ENCODE measurements at places on chromosomes 2 and 18. TPM values are rescaled to one million over a fixed set of nuclear protein-coding genes. Genes with fewer than 3 reads are reported as not detected.

Gene ZNF521
- total RNA-seq: not detected

Gene G6PC2
- total RNA-seq: not detected

DNA sequence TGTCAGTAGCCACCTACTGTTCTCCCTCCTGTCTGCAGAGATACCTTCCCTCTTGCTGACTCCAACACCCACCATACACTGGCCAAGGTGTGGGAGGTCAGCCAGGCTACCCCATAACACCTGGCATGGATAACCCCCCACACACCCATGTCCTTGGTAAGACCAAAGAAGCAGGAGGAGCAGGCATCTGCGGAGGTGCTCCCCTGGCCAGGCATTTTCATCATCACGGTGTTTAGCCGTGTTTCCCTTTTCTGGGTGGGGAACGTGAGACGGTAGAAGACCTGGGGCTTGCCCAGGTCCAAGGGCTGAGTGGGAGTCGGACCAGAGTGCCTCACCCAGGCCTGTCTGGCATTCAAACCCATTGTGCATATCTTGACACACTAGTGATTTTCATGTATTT is 150.3 kb downstream of the SMAD7 start:
- DNase-seq: no peak

DNA sequence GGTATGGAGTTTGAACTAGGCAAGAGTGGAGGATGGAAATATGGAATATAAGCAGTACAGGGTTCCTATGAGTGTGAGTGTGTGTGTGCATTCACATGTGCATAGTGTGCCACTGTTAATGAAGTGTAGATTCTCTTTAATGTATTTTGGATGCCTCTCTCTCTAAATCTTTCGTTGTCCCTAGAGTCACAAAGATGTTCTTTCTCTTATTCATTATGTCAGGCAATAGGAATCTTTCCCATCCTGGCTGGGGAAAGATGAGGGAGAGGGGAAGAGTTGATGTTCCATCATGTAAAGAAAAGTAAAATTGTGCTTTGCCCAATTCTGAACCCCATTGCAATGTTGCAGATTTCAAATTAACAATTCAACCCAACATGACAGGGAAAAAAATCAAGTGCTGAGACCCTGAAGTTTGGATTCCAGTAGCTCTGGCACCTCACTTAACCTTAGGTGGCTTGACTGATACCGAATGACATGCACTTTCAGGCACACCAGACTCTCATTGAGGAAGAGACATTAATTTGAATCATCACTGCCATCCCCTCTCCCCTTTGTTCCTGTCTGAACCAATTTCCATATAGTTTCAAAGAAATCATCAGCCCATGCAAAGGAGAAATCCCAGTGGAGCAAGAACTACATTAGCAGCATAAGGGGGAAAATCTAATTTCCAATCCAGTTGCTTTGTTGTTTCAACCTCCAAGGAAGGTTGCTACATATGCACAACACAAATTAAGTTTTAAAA is 28.0 kb downstream of the KLF7 start:
- no peak for DNase-seq

DNA sequence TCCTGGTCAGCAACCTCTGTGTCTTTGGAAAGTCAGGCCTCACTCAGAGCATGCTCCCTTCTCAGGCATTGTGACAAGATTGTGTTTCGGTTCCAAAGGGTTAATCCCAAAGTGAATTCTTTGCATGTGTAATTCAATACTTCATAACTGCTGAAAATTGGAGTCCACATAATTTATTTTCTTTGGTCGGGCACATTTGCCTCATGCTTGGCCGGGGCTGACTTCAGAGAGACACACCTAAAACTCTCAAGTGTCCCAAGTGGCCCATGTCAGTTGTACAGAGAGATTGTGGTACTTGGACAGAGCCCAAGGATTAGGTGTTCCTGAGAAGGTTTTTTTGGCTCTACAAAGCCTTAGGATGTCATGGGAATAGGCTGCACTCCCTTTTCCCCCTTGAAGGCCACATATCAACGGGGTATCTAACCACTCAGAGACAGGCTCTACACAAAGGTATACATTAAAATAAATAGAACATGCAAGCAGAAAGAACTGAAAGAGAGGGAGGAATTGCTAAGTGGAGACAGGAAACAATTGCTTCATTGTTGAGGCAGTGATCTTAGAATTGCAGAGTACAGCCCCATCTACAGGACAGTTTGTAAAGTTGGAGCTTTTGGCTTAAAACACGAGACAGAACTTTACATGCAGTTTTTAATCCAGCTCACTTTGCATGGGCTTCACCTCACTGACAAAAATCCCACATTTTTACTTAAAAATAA is 1232.3 kb upstream of the ZEB2 start:
- DNase-seq: no peak

DNA sequence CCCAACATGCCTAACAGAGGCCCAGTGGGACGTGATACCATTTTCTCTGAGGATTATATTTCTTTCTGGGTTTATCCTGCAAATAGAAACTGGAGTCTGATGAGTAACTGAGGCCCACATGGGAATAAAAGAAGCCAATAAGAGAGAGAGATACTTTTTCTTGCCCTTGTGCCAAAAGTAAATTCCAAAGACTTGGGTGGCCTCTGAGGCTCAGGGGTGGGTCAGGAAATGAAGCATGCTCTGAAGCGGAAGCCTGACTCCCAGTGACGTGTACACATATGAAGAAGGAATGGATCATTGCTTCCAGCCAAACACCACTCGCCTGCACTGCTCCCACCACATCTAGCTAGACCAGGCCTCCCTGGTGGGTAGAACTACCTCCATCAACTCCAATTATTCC is 273.6 kb upstream of the NCKAP5 start:
- DNase-seq: no peak

GRCh38 chr18:58947136-58947732 is 82.6 kb downstream of the ZNF532 start:
- DNase-seq: no peak

- no peak for DNase-seq
These were observed 325.3 kb upstream of the TFPI start for GRCh38 chr2:187879491-187879890.

DNA sequence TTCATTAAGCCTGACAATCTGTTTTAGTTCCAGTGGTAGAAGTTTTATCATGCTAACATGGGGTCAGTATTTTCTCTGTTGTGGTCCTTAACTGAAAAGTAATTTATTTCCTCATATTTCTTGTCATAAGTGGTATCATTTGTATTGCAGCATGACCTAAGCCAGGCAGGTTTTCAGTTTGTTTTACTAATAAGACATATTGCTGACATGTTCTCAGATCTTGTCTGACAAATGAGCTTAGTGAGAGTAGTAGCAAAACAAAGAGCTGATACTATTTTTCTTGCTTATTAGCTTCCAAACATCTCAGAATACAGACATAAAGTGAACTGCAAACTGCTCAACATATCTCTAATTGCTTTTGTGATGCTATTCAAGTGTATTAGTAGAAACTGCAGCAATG is 293.6 kb downstream of the DSEL start:
- DNase-seq: no peak

- no peak for DNase-seq
These were observed 175.1 kb downstream of the ACKR3 start for GRCh38 chr2:236744716-236745115.

Measured in activated naive CD4-positive, alpha-beta T cell treated with anti-CD3 and anti-CD28 coated beads, Interleukin-2, amount 50 U/mL, for 72 hours (primary cell).